T-helper 17 cell (primary cell): ENCODE measurements at places on chromosomes 4 and X.

GRCh38 chr4:10611673-10612072 is 72.9 kb downstream of the CLNK start:
- DNase-seq: no peak

DNA sequence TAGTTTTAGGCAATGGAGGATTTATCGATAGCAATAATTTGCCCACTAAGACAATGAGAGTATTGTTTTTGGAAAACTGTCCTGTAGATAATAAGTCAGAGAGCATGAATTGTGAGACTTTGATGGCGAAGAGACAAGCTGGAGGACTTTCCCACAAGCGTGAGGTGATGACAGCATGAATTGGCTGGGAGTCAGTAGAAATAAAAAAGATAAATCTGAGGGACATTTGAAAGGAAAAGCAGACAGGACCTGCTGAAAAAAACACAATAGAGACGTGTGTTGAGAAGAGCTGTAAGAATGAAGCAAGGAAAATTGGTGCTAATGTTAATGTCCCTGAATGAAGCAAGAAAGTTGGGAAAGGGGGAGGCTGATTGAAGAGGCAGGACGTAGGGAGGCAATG is 233.5 kb downstream of the DCTD start:
- no peak for DNase-seq

DNA sequence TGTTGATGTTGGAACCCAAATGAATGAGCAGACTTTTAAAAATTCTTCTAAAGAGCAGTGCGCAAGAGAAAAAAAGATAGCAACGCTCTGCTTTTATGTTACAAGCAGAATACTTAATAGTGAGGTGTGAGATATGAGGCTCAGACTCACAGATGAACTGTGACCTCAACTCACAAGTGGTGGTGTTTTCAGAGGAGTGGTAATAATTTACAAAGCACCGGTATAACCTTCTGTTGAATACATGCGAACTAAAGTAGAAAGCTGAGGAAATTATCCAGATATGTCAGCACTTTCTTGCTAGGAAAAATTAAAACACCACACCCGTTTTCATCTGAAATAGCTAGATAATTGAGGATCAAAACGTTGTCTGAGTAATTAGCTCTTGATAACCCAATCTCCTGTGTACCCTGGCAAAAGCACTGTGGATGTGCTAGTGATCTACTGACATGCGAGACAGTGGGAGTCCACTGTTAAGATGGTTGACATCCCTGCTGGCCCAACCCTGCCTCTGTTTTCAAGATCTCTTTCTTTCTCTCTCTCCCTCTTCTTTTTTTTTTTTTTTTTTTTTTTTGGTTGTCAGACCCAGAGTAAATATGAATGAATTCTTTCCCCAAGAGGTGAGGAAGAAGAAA is 6.9 kb upstream of the TLL1 start:
- DNase-seq: no peak

DNA sequence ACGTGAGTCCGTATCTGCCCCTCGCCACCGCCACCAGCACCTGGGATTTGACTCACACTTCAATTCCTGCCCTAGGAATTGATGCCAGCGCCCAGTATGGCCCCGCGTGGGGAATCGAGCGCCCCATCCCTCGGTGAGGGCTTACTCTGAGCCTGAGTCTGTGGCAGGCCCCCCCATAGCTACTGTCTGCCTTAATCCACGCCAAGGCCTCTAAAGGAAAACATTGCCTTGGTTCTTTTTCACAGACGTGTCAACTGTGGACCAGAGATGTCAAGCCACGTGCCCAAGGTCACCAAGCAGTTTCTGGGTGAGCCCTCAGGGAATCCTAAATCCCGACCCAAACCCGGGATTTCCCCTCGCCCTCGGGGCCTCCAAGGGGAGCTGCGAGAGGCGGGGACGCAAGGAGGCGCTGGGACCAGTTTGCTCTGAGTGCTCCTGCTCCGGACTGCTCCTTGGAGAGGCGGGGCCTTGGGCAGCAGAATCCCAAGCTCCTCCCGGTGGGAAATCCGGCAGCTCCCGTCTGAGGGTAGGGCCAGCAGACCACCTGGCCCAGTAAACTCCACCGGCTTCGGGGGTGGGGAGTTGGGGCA is 12.9 kb downstream of the MSX1 start:
- no peak for DNase-seq

DNA sequence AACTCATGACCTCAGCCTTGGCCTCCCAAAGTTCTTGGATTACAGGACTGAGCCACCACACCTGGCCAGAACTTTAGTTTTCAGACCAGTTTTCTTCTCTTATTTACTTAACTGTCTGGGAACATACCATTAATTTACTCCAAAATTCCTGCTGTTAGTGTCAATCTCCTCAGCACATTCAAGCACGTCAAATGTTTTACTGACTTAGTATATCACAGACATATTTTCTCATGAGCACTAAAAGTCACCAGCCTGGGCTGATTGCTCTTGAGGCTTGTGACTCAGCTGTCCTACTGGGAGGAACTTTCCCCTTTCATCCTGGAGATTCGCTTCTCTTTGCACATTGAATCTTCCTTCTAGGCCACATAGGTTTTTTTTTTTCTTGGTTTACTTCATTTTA is 109.6 kb downstream of the PCDH18 start:
- DNase-seq: no peak

DNA sequence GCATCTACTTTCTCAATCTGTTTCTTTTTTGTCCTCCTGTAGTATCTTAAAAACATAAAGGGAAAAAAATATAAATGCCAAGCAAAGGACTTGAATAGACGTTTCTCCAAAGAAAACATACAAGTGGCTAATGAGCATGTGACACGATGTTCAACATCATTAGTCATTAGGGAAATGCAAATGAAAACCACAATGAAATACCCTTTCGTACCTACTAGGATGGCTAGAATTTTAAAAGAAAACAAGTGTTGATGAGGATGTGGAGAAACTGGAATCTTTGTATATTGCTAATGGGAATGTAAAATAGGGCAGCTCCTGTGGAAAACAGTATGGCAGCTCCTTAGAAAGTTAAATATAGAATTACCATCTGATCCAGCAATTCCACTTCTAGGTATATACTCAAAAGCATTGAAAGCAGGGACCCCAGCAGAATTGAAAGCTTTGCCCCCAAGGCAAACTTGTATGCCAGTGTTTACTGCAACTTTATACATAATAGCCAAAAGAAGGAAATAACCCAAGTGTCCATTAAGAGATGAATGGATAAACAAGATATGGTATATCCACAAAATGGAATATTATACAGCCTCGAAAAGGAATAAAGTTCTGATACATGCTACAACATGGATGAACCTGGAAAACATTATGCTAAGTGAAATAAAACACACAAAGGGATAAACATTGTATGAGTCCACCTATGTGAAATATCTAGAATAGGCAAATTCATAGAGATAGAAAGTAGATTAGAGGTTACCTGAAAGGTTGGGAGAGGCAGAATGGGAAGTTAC is 138.3 kb downstream of the SH3KBP1 start:
- DNase-seq: no peak

- no peak for DNase-seq
Measured at GRCh38 chr4:102430461-102430910, 70.7 kb upstream of the NFKB1 start.

DNA sequence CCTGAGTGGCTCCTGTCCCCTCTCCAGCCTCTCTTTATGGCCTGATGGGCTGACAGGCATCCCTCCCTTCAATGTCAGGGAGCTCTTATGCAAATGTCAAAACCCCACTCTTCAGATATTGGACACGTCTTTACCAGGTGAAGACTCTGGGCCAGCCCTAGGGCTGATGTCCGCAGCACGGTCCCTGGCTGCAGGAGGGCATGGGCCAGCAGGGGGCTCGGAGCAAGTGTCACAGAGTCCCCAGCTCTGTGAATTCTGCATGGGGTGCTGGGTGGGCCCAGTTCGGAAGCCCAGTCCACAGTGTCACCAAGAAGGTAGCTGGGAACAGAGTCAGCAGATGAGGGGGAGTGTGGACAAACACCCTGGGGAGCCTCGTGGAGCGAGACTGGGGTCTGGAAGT is 39.6 kb upstream of the PSAPL1 start:
- no peak for DNase-seq

GRCh38 chr4:5678977-5679376 is 29.4 kb downstream of the EVC2 start:
- DNase-seq: no peak

- DNase-seq: no peak
Measured at GRCh38 chrX:23832721-23833120, 49.7 kb downstream of the SAT1 start.

DNA sequence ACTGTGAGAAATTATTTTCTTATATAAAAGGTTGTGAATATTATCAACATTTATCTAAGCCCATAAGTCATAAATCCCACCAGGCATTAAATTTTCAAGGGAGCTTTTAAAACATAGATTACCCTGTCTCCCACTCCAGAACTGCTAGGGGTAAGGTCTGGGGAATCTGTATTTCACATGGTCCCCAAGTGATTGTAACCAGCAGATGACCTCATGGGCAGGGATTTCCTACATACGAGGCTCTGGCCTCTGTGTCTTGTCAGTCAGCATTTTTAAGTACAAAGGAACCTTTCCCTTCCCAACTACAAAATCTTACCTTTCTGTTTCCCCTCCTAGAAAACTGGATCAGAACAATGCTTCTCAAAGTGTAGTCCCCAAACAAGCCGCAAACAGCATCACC is 188.6 kb downstream of the TSPAN5 start:
- no peak for DNase-seq

DNA sequence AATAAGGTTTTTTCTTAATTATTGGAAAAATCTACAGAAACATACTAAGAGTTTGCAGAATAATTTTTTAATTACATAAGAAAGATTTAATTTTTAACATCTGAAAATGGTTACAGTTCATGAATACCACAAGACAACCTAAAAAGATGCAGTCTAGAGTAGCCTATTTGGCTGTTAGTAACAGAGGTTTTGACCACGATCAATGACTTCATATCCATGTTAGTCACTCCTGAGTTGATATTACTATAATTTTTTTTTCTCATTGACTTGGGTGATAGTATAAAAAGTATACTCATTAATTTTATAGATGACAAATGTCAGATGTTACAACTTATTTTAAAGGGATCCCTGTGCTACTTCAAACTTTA is 272.5 kb downstream of the DCTD start:
- DNase-seq: no peak

GRCh38 chrX:22237479-22237878 is 35.2 kb upstream of the CBLL2 start:
- no peak for DNase-seq

- no peak for DNase-seq
Measured at GRCh38 chrX:111543212-111543741, 31.8 kb downstream of the SERTM2 start.

- no peak for DNase-seq
Measured at GRCh38 chrX:16516232-16516876, 133.6 kb upstream of the S100G start.

DNA sequence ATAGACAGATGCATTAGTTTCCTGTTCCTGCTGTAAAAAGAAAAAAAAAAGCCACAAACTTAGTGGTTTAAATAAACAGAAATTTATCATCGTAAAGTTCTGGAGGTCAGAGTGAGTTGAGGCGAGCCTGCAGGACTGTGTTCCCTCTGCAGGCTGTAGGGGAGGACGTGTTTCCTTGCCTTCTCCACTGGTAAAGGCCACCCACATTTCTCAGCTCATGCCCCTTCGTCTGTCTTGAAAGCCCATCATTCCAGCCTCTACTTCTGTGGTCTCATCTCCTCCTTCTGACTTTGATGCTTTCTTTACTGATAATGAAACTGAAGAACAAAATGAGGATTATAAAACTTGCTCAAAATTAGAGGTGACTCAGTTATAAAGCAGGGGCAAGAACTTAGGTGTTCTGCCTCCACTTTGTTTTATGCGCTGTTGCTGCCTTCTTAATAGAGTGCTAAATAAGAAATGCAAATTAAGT is 143.0 kb downstream of the STIM2 start:
- no peak for DNase-seq

DNA sequence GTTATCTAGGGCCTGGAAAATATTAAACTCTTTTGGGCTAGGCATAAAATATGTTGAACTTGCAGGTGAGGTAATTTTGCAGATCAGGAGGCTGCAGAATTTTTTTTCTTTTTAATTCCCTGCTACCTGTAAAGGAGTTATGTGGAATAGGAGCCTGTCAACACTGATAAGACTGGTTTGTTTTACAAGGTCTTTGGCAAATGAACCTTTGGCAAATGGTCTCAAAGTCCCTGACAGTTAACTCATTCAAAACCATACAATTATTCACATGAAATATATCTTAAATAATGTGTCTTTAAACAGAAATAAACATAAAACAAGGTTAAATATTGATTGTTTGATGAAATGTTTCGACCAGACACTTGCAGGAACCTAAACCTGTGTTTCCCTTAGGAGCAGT is 340.2 kb downstream of the GASK1B start:
- no peak for DNase-seq

DNA sequence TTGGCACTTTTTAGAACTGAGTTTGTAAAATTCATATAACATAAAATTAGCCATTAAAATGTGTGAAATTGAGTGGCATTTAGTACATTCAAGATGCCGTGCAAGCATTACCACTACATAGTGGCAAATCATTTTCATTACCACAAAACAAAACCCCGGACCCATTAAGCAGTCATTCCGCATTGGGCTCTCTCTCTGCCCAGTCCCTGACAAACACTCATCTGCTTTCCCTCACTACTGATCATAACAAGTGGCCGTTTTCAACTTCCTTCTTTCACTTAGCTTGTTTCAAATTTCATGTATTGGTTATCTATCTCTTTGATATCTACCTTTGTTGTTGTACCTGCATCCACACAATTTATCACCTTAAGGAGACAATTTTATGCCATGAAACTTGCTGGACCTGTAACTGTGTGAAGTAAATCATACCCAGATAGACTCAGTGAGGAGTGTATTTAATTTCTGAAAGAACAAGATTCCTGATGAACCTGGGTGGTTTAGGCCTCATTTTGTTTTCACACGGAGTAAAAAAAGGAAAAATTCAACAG is 202.1 kb downstream of the OR13H1 start:
- DNase-seq: no peak
